ENCODE measurements at places on chromosomes 13 and 19.

- DNase-seq: no peak
These were observed 28.7 kb upstream of the MEDAG start for GRCh38 chr13:30877335-30877734.

DNA sequence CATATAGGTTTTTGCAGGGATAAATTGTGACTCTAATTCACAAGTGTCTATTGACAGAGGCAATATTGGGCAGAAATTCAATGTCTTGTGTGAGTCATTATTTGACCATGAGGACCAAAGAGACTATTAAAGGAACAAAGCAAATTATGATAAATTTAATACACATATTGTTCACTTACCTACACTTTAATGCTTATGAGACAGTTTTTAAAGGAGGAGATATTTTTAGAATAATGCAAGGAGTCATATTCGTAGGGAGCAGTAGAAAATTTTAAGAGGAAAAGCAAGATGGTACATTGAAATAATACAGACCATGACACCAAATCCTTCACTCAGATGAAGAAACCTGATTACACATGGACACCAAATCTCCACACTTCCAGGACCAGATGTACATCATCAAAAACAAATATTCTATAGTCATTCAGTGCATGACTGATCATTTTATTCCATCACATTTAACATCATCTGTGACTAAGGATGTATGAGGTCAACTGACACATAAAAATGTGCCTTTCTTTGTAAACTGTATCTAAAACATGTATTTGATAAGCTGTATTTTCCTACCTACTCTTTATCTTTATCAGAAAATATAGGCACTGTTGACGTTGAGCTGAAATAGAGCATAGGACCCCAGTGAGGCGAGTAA lies 4.2 kb upstream of the OR7A17 start:
- no peak for DNase-seq

- DNase-seq: no peak
These were observed 4.2 kb upstream of the F10 start for GRCh38 chr13:113118261-113119021.

DNA sequence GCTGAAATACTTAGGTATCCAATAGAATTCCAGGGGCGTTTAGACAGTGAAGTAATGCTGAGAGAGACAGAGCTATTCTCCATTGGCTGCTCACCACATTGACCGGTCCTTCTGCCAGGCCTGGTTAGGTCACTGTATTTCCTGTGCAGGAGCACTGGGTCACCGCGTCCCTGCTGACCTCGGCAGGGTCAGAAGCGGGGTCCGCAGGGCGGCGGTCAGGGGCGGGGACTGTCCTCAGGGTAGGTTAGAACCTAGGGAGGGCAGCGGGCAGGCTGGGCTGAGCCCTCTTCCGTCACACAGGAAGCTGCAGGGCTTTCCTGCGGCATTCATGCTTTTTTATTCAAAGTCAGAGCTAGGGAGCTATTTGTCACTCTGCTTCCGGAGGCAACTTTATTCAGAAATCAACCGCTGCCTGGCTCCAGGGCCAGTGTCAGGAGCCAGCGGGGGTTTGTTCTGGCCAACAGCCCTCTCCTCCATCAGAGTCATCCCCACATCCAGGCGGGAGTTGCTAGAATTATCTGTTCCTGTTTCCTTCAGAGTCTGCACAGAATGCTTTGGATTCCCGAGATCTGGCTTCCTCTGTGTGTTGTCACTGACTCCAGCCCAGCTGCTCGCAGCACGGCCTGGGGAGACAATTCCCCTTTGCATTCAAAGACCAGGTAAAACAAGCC lies 81.2 kb upstream of the WASF3 start:
- DNase-seq: no peak

GRCh38 chr13:97979051-97979450 lies 25.6 kb downstream of the IPO5 start:
- no peak for DNase-seq

GRCh38 chr13:26999499-26999898 lies 172.1 kb downstream of the USP12 start:
- no peak for DNase-seq

All from SK-N-SH (cell line).